ENCODE measurements at places on chromosomes 1 and 21.

DNA sequence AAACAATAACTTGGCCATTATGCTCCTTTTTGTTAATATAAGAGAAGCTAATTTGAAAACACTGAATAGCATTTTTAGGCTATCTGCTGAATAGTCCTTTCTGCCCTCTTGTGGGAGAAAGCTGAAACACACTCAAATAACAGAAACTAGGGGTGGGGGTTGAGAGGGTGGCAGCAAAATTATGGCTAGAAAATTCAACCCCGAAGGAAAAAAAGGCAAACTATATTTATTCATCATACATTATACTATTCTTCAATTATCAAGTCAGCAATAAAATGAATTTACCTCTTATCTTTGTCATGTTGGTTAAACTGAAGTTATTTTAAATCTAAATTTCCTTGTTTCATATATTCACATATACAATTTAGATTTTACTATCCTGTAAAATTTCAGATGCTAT, 255.9 kb downstream of the FAF1 start:
- DNase-seq = no peak

- no peak for DNase-seq
These were observed 129.8 kb downstream of the S1PR1 start for GRCh38 chr1:101366513-101367215.

DNA sequence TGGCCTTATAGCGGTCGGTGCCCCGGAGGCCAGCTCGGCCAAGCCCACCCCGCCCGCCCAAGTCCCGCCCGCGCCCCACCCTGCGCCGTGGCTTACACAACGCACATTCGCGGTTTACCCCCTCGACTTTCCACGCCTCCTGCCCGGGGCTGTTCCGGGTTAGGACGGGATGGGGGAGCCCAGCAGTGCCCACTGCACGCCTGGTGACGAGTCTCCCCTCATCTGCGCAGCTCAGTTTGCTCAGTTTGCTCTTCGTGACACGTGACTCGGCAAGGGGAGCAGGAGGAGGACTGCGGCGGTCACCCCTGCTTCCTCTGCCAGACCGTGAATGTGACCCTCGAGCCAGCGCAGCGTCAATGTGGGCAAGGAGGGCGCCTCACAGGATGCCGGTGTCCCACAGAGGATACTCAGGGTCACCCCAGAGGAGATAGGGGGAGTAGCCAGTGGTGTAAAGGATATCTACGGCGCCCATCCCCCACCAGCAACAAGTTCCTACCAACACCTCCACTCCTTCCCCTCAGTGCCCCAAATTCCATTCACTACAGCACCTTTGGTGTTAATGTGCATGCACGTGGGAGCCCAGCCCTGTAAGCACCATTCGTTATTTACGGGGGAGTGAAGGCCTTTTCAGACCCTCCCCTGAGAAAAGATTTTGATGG, 350 bp upstream of the S100A6 start:
- DNase-seq = peak; percentile 72

GRCh38 chr1:233668146-233668724, 54.3 kb downstream of the KCNK1 start:
- no peak for DNase-seq

- no peak for DNase-seq
These were observed 23.0 kb downstream of the TMCC2 start for GRCh38 chr1:205250699-205251098.

- DNase-seq = no peak
These were observed 517.5 kb downstream of the ADGRL2 start for GRCh38 chr1:82318265-82318664.

DNA sequence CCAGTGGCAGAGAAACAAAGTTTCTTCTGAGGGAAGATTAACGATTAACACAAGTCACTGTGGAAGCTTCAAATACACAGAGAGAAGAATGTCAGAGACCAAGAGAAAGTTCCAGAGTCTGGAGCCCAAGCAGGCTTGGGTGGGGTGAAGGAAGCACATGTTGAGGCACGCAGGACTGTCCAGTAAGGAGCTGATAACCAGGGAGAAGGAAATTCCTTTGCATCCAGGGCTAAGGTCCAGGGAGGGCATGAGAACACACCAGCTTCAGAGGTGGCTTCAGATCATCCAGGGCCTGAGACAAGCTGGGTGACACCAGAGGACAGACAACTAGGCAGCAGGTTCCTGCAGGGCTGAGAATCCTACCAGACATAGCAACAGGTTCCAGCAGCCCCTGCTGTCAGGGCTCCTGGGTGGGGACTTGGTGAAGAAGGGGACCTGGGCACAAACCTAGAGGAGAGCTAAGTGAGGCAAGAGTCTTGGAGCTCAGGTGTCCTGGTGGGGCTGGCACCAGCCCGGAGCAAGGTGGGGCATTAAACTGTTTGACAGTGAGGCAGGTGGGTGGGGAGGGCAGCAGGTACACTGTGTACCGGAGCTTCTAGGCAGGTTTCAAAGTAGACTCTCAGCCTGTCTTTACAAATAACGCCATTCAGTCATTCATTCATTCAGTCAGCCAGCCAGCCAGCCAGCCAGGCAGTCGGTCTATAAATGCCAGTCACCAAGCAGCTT, 2.6 kb upstream of the SPRR1A start:
- DNase-seq = no peak

DNA sequence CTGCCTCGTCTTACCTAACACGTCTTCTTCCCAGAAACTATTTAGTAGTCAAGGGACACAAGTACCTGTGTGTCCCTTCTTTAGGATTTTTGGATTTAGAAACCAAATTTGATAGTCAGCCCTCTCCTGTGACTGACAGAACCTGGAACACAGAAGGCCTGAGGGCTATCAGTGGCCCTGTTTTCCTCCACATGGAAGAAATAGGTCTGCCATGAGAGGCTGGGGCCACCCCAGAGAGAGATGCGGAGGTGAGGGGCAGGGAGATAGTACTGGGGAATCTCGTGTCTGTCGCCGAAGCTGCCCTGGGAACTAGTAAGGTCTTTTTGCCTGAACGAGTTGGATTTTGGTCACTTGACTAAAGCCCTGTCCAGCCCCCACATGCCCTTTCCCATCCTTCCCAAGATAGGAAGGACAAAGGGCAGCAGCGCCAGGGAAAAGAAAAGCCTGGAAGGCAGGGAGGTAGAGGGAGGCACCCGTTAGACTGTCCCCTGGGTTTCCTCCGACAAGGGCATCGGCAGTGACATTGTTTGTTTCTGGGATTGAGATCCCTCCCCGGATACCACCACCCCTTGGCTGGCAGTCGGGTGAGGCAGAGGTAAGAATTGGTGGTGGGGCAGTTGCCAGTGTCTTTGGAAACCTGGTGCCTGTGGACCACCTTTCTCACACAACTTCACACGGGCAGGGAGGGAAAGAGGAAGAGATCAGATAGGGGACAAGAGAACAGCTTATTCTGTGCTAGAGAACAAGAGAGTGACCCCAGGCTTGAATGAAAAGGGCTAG, 19.8 kb downstream of the SMIM12 start:
- DNase-seq = no peak

- no peak for DNase-seq
These were observed 11.8 kb downstream of the KCNE1 start for GRCh38 chr21:34500191-34500590.

GRCh38 chr1:230750576-230750975, 3.4 kb downstream of the CAPN9 start:
- no peak for DNase-seq

DNA sequence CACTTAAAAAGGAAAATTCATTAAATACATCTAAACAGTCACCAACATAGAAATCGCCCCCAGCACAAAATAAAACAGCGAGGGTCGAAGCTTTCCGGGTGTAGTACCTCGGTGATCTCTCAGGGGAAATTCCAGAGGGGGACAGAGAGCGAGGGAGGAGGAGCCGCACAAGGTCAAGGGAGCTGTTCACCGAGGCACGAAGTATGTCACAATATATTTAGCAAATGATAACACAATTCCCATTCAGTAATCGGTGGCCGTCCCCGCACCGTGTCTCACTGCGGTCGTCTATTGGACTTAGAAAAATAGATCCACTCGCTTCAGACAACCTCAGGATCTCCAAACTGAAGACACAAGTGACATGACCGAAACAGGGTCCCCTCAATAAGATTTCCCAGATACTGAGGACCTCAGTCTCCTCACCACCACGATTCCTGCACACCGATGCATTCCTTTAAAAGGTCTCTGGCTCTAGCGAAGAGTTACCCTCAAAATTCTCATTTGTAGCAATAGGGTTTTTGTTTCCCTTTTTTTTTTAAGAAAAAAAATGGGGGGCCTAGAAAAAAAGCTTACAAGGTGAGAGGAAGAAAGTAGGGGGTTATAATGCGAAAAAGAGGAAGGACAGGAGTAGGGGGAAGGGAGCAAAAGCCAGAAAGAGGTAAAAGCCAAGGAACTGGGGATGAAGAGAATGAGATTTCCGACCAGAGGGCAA, 1.1 kb downstream of the LPGAT1 start:
- no peak for DNase-seq

DNA sequence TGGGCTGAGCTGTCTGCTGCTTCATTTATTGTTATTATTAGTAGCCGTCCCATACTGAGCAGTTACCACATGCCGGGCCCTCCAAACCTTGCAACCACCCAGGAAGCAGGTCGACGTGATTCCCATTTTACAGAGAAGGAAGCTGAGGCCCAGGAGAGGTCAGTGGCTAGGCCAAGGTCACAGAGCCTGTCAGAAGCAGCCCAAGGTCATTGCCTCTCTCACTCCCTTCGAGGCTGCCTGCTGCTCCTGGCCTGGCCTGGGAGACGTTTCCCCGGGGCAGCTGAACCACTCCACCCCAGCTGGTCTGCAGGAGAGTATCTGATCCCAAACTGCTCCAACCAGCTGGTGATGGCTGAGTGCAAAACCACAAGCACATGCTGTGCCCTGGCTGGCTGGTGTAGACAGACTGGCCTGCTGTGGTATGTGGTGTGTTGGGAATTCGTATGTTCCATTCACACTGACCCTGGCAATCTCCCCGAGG, 6.5 kb downstream of the PADI4 start:
- no peak for DNase-seq

DNA sequence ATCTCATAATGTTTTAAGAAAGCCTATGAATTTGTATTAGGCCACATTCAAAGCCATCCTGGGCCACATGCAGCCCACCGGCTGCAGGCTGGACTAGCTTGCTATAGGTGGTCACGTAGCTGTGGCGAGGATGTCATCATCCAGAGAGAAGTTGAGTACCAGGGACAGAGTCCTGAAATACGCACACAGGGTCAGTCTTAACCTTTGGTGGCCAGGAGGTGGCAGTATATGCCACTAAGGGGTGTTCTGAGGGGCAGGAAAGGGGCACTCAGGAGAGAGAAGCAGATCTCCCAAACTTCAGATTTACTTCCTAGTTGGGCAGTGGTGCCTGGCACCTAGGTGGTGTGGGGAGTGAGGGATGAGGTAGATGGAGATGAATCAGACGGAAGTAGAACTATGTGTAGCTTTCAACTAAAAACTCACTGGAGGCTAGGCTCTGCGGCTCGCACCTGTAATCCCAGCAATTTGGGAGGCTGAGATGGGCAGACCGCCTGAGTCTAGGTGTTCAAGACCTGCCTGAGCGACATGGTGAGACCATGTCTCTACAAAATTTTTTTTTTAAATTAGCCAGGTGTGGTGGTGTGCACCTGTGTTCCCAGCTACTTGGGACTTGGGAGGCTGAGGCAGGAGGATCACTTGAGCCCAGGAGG, 16.3 kb upstream of the CDK18 start:
- peak; percentile 17 for DNase-seq

DNA sequence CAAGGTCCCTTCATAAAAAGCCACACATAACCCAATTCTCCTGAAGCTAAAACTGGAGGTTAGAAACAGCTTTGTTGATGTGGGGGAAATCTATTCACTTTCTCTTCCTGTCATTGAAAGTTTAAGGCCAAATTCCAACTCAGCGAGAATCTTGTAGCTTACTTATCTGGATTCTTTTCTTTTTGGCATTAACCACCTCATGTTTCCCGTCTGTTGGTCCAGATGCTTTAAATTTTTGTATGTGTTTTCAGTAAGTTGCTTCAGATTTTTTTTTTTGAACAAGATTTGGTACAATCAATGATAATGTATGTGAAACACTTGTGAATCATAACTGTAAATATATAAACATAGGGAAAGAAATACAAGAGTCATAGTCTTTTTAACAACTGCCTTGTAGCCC, 33.7 kb upstream of the NEK7 start:
- no peak for DNase-seq
